SW 1271 (cell line): ENCODE measurements at places on chromosomes 7 and 10.

DNA sequence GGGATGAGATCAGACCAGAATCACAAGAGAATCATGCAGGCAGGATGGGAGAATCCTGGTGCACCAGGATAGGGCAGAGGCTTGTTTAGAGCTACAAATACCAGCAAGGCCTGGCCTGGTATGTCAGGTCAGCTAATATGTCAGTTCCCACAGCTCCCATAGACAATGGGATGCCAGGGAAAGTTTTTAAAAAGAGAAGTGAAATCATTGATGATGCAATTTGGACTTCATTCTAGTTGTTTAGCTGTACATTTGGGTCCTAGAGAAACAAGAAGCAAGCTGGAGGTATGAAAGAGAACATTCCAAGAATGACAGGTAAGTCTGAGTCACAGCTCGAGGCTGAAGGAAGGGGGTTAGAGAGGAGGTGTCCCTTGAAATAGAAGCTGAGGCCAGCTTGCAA lies 45.2 kb downstream of the GPR141 start:
- DNase-seq, result no peak

- DNase-seq, result no peak
Observed at GRCh38 chr10:47107007-47107747, 192.8 kb upstream of the GDF10 start.

DNA sequence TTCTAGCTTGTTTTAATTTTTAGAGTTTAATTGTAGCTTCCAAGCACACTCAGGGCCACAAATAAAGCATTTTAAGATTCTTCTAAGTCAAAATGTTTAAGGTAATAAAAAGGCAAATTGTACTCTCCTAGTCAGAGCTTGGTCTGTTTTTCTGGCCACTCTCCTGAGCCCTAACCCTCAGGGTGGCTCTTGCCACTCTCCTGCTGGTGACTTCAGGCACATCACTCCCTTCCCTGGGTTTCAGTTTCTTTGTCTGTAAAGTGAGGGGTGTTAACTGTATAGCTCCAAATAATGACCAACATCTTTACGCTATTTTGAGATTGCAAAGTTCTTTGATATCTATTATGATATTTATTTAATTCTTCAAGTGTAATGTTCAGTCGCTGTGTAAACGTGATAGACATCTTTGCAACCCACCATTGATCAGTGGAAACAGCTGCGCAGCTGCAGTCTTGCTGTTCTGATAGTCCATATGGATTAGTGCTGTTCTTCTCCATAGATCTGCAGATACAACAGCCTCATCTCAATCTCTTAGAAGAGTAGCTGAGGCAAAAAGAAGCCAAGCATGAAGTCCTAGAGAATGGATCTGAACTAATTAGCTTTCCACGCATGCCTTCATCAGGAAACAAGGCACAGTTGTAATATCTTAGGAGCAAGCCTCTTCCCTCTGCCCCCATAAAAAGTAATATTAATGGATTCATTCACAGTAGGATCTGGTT lies 189.9 kb downstream of the PLPP4 start:
- DNase-seq, result no peak

DNA sequence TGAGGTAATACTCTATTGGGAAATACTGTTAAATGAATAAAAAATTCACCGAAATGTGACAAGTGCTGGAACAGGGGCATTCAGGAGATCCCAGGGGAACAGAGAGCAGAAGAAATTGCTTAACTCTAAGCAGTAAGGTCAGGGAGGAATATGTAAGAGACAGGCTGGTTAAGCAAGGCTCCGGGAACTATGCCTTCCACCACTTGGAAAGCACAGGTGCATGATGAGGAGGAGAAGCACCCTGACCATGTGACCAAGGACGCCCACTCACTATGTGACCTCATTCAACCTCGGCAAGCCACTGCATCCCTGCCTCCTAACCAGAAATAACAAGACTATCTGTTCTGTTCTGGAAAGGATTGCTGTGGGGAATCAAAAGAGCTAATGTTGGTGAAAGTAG lies 218.4 kb downstream of the ELMO1 start:
- no peak for DNase-seq

GRCh38 chr10:130547368-130547767 lies 411.2 kb downstream of the GLRX3 start:
- no peak for DNase-seq

- DNase-seq, result no peak
Observed at GRCh38 chr10:9449530-9449929, 1395.0 kb downstream of the GATA3 start.

DNA sequence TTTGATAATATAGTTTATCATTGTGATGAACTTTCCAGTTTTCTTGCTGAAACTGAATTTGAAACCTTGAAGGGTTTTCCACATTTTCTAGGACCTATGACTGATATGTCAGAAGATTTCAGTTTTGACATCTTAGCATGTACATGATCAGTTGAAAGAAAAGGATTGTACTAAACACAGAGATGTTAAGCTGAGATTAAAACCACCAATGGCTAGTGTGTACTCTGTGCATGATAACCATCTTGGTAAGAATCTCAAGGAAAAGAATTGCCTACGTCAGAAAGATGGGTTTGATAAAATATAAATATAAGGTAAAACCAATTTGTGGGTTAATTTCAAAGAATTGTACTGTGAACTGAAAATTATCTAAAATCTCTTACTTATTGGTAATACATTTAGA lies 776.4 kb downstream of the GATA3 start:
- no peak for DNase-seq

DNA sequence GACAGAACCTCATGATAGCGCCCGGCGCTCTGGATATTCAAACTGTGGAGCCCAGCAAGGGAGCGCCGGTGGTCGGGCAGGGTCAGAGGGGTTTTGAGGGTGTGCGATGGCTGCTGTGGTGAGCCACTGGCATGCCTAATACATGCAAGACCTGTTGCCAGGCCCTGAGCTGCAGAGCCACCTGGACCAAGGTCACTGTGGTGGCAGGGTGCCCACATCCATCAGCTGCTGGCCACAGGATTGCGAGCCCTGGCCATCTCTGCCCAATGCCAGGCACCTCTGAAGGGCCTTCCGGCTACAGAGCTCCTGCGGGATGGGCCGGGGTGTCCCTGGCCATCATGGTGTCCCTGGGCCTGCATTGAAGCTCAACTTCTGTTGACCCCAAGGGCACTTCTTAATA lies 123.0 kb upstream of the TNRC18 start:
- DNase-seq, result no peak

- no peak for DNase-seq
Observed at GRCh38 chr7:33327427-33327826, 198.1 kb downstream of the BBS9 start.

- peak; percentile 97 for DNase-seq
Observed at GRCh38 chr7:23334482-23335056, 35.4 kb downstream of the MALSU1 start.

GRCh38 chr7:50356212-50356944 lies 51.9 kb downstream of the IKZF1 start:
- no peak for DNase-seq

- DNase-seq, result no peak
Observed at GRCh38 chr7:154324196-154324595, 272.0 kb downstream of the DPP6 start.

GRCh38 chr7:132436121-132436520 lies 140.1 kb downstream of the PLXNA4 start:
- no peak for DNase-seq

GRCh38 chr7:10210000-10210399 lies 763.7 kb upstream of the PHF14 start:
- DNase-seq, result no peak

DNA sequence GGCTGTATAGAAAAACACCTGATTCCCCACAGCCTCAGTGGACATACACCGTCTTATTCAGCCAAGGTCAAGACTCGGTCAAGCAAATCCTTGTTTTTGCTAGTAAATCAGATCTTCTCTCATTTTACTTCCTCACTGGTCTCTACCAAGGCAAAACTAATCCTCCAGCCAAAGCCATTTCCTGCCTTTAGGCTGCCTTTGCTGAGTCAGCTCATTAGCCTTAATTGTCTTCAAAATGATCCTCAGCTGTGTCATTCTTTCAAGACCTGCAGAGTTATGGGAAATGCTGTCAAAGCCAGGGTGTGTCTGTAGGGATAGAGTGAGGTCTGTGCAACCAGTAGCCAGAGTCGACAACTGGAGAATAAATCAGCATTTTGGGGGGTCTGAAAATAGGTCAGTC lies 107.2 kb upstream of the FAM180A start:
- no peak for DNase-seq

GRCh38 chr10:62025901-62026879 lies 124.7 kb downstream of the ARID5B start:
- DNase-seq, result no peak

DNA sequence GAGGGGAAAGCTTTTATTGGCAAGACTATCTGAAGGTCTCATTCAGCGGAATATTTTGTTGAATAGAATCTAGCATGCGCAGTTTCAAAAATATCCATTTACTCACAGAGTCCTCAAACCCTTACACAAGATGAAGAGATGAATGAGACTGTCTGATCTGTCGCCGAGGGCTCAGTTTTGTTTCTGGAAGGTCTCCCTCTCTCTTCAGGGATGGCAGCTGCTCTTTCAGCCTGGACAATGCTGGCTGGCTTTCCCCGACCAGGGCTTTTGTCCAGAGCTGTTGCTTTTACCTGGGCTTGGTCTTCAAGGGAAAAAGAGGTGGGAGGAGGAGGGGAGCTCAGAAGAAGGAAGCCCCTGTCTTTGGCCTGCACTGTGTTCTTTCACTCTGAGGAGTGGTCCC lies 81.9 kb upstream of the BTBD16 start:
- no peak for DNase-seq

DNA sequence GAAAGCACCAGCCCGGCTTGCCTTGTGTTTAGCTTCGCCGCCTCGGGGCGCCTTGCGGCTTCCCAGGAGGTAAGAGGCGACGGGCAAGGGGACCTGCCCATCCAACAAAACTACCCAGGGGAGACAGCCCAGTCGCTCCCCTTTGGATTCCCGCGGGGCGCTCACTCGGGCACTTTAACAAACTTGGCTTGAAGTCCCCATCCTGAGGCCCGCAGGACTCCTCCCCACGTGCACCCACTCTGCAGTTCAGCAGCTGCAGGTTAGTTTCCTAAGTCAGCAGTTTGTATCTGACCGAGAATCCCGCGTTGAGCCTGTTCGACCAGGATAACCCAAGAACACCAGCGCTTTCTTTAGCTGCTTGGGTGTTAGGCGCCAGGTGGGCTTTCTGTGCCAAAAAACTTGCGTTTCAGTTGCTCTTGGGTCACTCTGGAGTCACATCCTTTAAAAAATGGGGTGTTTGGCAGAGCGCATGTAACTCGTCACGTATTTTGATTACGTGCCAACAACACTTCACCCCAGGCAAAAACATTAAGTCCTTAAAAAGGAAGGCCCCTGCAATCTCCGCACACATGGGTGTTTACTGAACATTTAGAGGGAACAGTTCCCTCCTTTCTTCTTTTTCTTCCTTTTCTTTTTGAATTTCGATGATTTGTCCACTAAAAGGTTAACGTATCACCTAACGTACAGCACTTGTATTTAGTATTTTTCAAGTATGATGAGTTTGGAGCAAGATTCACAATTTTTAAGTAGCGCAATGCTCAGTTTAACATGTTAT lies 876 bp downstream of the DNAH11 start:
- DNase-seq, result no peak

GRCh38 chr10:103630156-103630555 lies 136.7 kb downstream of the NEURL1 start:
- no peak for DNase-seq

DNA sequence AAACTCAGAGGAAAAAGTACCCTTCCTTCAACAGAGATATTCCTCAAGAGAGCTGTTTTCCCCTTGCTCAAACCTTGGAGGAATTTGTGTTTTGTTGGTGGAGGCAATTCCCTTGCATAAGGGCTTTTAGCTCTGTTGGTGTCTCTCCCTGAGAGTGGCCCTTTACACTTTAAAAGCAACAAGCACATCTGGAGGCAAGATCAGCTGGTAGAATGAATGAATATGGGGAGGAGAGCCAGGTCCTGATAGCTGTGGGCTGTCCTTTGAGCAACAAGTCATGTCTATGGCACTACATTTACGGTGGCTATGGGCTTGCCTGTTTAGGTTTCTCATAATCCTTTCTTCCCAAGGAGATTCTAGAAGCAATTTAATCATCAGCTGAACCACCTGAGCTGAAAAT lies 384.0 kb downstream of the SORCS3 start:
- DNase-seq, result no peak

DNA sequence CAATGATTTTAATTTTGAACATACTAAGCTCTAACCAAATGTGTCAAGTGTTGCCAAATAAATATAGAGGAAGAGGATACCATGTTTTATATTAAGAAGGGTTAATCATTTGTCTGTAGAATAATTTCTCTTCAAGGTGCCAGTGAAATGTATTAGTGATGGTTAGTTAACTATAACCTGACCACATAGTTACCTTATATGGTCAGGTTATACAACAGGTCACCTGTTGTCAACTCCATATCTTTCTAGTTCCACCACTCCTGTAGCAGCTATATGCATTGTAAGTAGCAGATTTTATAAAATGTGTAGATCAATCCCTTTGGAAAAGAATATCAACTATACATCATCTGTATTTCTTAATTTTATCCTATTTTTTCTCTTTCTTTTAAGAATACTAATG lies 35.1 kb downstream of the PTPRZ1 start:
- DNase-seq, result no peak

- DNase-seq, result no peak
Observed at GRCh38 chr7:105017657-105018365, 3.8 kb downstream of the KMT2E start.

DNA sequence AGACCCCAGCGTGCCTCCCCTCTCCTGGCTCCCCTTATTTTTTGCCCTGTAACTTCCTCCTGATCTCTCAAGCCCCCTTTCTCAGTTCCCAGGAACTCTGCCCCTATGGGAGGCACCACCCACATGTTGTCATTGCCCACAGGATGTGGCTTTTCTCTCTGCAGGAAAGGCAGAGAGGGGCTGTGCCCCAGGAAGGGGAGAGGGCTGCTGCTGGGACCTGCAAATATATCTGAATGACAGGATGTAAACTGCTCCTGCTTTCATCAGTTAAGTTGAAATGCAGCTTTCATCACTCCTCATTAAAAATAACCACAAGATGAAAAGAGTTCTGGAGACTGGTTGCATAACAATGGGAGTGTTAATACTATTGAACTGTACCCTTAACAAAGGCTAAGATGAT lies 103.3 kb downstream of the CLEC2L start:
- DNase-seq, result no peak

DNA sequence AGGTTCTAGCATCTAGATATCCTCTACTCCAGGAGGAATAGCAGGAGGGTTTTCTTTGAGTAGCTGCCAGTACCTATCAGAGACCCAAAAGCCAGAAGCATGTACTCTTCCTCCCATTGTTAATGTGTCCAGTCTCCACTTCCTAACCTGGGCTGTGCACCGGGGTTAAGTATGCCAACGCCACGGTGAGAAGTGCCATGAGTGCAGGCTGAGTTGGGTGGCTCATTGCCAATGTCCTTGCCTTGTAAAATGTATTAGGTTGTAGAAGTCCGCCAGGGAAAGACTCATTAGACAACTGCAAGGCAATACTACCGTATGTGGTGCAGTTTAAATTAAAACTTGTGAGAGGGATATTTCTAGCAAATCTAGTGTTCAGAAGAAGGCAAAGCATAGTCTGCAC lies 55.0 kb upstream of the PRR15 start:
- DNase-seq, result no peak
